ENCODE measurements at places on chromosomes 4 and X.

DNA sequence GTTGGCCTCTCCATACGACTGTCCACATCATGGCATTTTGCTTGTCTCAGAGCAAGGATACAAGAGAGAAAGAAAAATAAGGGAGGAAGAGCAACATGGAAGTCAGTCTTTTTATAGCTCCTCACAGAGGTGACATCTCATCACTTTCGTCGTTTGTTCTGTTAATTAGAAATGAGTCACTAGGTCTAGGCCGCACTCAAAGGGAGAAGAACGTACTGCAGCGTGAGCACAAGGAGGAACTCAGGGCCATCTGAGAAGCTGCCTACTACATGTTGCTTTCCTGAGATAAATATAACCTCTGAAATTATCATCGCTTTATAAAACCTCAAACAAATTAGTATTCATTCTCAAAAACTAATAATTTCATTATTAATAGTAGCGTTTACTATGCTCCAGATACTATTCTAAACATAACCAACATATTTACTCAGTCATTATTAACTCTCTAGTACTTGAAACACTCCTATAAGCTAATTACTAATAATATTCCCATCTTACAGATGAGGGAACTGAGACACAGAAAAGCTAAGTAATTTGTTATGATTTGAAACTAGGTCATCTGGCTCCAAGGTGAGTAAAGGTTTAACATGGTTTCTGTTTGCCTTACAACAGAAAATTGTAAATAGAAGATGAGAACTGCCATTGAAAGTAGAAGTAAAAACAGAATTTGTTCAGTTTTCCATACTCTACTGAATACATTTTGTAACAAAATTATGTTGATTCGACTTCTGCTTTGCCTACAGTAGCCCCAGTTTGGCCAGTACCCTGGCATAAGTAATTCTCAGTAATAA is 213.2 kb upstream of the UGT8 start:
- H3K36me3 ChIP-seq = no peaks in the 10 kb centered on the region
- no peak overlapping the region for H3K4me3 ChIP-seq
- H3K27ac ChIP-seq = no peak overlapping the region
- H3K27me3 ChIP-seq = no peaks in the 10 kb centered on the region

GRCh38 chr4:176833400-176834175 is 40.9 kb upstream of the VEGFC start:
- no peak overlapping the region for H3K4me3 ChIP-seq
- DNase-seq = no peak
- H3K27me3 ChIP-seq = no peaks in the 10 kb centered on the region
- H3K27ac ChIP-seq = no peak overlapping the region
- no peaks in the 10 kb centered on the region for H3K4me1 ChIP-seq
- no peaks in the 10 kb centered on the region for H3K36me3 ChIP-seq

DNA sequence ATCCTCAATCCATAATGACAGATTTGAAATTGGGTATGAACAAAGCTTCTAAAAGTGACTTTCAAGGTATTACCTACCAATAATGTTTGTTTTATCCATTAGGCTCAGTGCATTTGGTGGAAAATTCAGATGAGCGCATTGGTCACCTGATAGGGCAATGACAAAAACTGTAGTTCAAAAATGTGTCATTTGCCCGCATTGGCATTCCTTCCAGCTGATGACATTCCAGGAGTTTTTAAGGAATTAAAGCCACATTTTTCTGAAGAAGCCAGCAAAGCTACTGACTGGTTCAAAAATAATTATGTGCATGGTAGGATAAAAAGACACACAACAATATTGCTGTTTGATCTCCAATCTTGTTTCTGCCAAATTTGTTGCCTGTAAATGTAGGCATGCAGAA is 473.4 kb upstream of the CPEB2 start:
- no peaks in the 10 kb centered on the region for H3K27me3 ChIP-seq
- H3K27ac ChIP-seq = no peak overlapping the region
- no peaks in the 10 kb centered on the region for H3K36me3 ChIP-seq
- no peak overlapping the region for H3K4me3 ChIP-seq

GRCh38 chr4:52329894-52330293 is 278.8 kb downstream of the SPATA18 start:
- no peak overlapping the region for H3K27ac ChIP-seq
- H3K27me3 ChIP-seq = no peaks in the 10 kb centered on the region
- H3K36me3 ChIP-seq = no peaks in the 10 kb centered on the region
- no peaks in the 10 kb centered on the region for H3K4me1 ChIP-seq
- H3K4me3 ChIP-seq = no peak overlapping the region

- no peak for DNase-seq
- no peaks in the 10 kb centered on the region for H3K27me3 ChIP-seq
- H3K27ac ChIP-seq = no peak overlapping the region
- H3K4me3 ChIP-seq = no peak overlapping the region
- no peaks in the 10 kb centered on the region for H3K36me3 ChIP-seq
- peaks cover 17% of the 10 kb centered on the region for H3K4me1 ChIP-seq
These were observed 10.1 kb upstream of the RASL11B start for GRCh38 chr4:52852041-52852440.

GRCh38 chrX:70481471-70482270 is 37.0 kb downstream of the DLG3 start:
- H3K27ac ChIP-seq = peak overlapping the region; percentile 91
- no peaks in the 10 kb centered on the region for H3K27me3 ChIP-seq
- H3K36me3 ChIP-seq = no peaks in the 10 kb centered on the region
- H3K4me1 ChIP-seq = peaks cover 80% of the 10 kb centered on the region

- no peak overlapping the region for H3K4me3 ChIP-seq
- H3K27me3 ChIP-seq = no peaks in the 10 kb centered on the region
- H3K4me1 ChIP-seq = peaks cover 12% of the 10 kb centered on the region
- no peak overlapping the region for H3K27ac ChIP-seq
- DNase-seq = no peak
- no peaks in the 10 kb centered on the region for H3K36me3 ChIP-seq
These were observed 5.2 kb downstream of the PCDH19 start for GRCh38 chrX:100404851-100405250.

GRCh38 chr4:88623097-88623496 is 30.8 kb downstream of the HERC3 start:
- peaks cover 6% of the 10 kb centered on the region for H3K4me1 ChIP-seq
- H3K4me3 ChIP-seq = no peak overlapping the region
- no peak overlapping the region for H3K27ac ChIP-seq
- no peaks in the 10 kb centered on the region for H3K27me3 ChIP-seq

GRCh38 chr4:112857461-112857860 is 192.0 kb upstream of the ANK2 start:
- DNase-seq = peak; percentile 3
- H3K4me1 ChIP-seq = no peaks in the 10 kb centered on the region
- H3K27me3 ChIP-seq = no peaks in the 10 kb centered on the region
- H3K36me3 ChIP-seq = no peaks in the 10 kb centered on the region
- no peak overlapping the region for H3K4me3 ChIP-seq

DNA sequence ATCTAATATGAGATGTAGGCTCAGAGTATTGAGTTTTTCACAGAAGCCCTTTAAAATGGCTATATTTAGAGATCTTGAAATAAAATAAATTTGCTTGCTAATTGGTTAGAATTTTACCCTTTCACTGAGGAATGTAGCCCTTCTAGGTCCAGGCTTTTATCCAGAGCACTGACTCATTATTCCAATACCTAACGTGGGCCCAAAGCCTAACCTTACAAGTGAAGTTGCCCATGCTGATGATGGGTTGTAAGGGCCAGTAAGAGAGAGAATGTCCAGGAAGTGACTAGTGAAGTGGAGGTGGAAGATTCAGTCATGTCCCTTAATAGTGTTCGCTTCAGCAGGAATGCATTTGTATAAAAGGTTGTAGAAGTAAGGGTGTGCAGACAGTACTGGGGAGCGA is 155.9 kb downstream of the STIM2 start:
- no peaks in the 10 kb centered on the region for H3K36me3 ChIP-seq
- no peak overlapping the region for H3K4me3 ChIP-seq
- H3K27me3 ChIP-seq = no peaks in the 10 kb centered on the region
- H3K27ac ChIP-seq = no peak overlapping the region
- no peaks in the 10 kb centered on the region for H3K4me1 ChIP-seq

GRCh38 chr4:112038861-112039260 is 106.4 kb upstream of the FAM241A start:
- no peaks in the 10 kb centered on the region for H3K36me3 ChIP-seq
- H3K27ac ChIP-seq = no peak overlapping the region
- no peak for DNase-seq
- no peaks in the 10 kb centered on the region for H3K27me3 ChIP-seq

DNA sequence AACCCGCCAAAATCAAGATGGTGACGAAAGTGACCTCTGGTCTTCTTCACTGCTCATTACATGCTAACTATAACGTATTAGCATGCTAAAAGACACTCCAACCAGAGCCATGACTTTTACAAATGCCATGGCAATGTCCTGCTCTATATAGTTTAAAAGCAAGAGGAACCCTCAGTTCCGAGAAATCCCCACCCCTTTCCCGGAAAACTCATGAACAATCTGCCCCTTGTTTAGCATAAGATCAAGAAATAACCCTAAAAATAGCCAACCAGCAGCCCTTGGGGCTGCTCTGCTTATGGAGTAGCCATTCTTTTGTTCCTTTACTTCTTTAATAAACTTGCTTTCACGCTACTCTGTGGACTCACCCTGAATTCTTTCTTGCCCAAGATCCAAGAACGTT is 463.5 kb upstream of the FAM241A start:
- no peaks in the 10 kb centered on the region for H3K4me1 ChIP-seq
- DNase-seq = no peak
- no peak overlapping the region for H3K27ac ChIP-seq
- no peaks in the 10 kb centered on the region for H3K27me3 ChIP-seq

GRCh38 chr4:52780206-52780605 is 29.0 kb upstream of the ERVMER34-1 start:
- no peaks in the 10 kb centered on the region for H3K27me3 ChIP-seq
- H3K27ac ChIP-seq = no peak overlapping the region
- H3K4me3 ChIP-seq = no peak overlapping the region
- no peaks in the 10 kb centered on the region for H3K4me1 ChIP-seq

DNA sequence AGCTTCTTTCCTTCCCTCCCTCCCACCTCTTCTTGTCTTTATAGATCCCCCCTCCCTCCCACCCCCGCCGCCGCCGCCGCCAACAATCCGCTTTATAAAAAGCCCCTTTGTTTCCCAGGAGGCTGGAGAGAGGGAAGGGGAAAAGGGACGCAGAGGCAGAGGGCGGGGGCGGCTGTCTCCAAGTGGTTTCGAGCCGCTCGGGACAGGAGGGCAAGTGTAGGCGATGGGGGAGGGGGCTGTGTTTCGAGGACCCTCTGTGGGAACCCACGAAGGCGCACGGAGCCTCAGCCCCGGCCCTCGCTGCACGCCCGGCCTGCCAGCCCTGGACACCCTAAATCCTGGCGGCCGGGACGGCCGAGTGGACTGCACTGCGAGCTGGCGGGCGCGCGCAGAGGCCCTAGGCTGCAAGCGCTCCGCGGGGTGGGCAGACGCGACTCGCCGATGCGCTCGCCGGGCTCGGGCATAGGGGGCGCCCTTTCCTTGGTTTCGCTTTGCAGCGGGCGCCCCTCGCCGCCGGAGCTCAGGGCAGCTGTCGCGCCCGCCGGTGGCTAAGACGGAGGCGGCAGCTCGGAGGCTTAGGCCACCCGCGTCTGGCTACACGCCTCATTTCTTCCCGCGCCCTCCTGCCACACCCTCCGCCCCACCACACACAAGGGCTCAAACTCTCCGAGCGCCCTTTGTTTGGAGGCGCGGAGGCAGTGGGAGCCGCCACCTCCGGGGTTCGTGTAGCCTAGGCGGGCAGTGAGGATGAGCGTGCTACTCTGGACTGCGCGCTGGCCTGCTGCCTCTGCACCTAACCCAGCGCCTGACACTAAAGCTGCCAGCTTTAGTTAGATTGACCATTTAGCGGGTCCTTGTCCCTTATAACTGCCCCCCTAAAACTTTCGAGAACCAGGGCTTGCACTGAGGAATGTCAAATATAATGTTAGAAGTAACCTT is 2.2 kb downstream of the MAMLD1 start:
- H3K4me1 ChIP-seq = peaks cover 21% of the 10 kb centered on the region
- H3K36me3 ChIP-seq = no peaks in the 10 kb centered on the region
- peak overlapping the region; percentile 83 for H3K27ac ChIP-seq

GRCh38 chrX:127085939-127086338 is 266.4 kb downstream of the PRR32 start:
- no peak overlapping the region for H3K27ac ChIP-seq
- no peaks in the 10 kb centered on the region for H3K27me3 ChIP-seq
- no peaks in the 10 kb centered on the region for H3K4me1 ChIP-seq
- no peaks in the 10 kb centered on the region for H3K36me3 ChIP-seq
